ENCODE measurements at places on chromosomes 11 and 22.

- peaks cover 19% of the 10 kb centered on the region for H3K4me1 ChIP-seq
- H3K36me3 ChIP-seq: peaks cover 3% of the 10 kb centered on the region
- H3K27me3 ChIP-seq: peaks cover 28% of the 10 kb centered on the region
- H3K27ac ChIP-seq: peak within 1 kb of the TSS; percentile 66
- DNase-seq: peak; percentile 39
- H3K4me3 ChIP-seq: peak within 1 kb of the TSS; percentile 82
Measured at GRCh38 chr11:8168485-8169257, at the start of gene RIC3. RIC3 (minus strand) TSS chr11:8169025; CDS start chr11:8168989, 36 bp downstream.

DNA sequence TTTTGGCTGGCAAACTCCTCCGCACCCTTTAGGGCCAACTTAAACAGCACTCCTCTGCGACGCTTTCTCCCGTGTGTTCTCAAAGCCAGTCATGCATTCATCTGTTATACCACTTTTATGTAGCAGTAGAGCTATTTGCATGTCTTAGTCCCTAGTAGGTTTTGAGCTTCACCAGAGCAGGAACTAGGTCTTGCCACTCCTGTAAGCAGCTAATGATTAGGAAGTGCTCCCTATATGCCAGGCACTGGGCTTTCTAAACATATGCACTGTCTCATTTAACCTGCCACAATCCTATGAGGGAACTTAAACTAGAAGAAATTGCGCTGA, 180.8 kb downstream of the DBX1 start:
- H3K4me1 ChIP-seq: peaks cover 4% of the 10 kb centered on the region
- no peak overlapping the region for H3K27ac ChIP-seq
- H3K27me3 ChIP-seq: no peaks in the 10 kb centered on the region
- no peak overlapping the region for H3K4me3 ChIP-seq

- no peaks in the 10 kb centered on the region for H3K27me3 ChIP-seq
- no peaks in the 10 kb centered on the region for H3K4me1 ChIP-seq
- no peaks in the 10 kb centered on the region for H3K36me3 ChIP-seq
- no peak overlapping the region for H3K27ac ChIP-seq
- no peak for DNase-seq
Measured at GRCh38 chr11:26947904-26948639, 45.8 kb upstream of the FIBIN start.

GRCh38 chr11:122341477-122341876, 225.5 kb upstream of the BLID start:
- DNase-seq: no peak
- no peaks in the 10 kb centered on the region for H3K4me1 ChIP-seq
- no peaks in the 10 kb centered on the region for H3K27me3 ChIP-seq
- H3K36me3 ChIP-seq: no peaks in the 10 kb centered on the region

DNA sequence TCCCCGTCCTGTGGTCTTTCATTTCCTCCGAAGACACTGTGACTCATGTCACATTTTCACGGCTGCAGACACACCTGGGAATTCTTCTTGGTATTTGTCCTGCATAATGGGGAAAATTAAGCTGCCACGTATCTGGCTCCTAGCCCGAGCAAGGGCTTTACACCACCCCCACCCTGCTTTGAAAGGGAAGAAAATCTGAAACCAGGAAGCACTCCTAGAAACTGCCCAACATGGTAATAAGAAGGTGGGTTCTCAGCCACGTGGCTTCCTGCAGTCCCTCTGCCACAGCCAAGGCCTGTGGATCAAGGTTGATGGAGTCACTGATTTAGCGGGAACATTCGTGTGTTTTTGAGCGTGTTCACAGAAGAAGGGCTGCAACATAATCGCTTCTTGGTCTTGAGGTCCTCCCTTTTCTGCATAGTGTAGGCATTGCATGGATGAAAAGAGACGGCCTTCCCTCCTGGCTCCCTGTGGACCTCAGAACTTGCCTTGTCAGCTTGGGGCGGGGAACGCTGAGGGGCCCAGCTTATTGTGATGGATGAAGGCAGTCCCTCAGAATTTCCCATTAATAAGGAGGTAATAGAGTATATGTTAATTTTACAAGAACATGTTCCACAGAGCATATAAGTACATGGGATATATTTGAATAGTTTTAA, 292.0 kb downstream of the NTM start:
- no peaks in the 10 kb centered on the region for H3K4me1 ChIP-seq
- no peaks in the 10 kb centered on the region for H3K27me3 ChIP-seq
- H3K4me3 ChIP-seq: no peak overlapping the region
- no peak for DNase-seq
- H3K36me3 ChIP-seq: no peaks in the 10 kb centered on the region

DNA sequence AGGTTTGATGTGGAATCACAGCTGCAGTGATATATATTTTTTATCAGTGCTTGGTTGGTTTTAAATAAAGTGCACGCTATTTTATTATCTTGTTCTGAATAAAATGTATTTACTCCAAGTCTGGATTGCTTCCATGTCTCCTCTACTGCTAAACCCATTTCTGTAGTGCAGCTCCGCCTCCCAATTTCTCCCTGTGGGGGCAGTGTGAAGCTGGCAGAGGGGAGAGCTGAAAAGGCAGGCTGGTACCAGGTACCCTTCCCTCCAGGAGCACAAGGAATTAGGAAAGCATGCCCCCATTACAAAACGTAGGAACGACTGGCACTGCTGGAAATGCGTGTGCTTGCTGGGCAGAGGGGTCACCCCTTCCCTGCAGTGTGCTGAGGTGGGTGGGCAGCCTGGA, 934 bp upstream of the TMEM132A start:
- H3K36me3 ChIP-seq: peaks cover 40% of the 10 kb centered on the region
- H3K4me3 ChIP-seq: no peak overlapping the region
- peaks cover 13% of the 10 kb centered on the region for H3K4me1 ChIP-seq
- no peak overlapping the region for H3K27ac ChIP-seq
- no peak for DNase-seq

GRCh38 chr11:42482822-42483221, 829.0 kb upstream of the API5 start:
- H3K27me3 ChIP-seq: no peaks in the 10 kb centered on the region
- H3K4me3 ChIP-seq: no peak overlapping the region
- no peaks in the 10 kb centered on the region for H3K36me3 ChIP-seq
- H3K27ac ChIP-seq: no peak overlapping the region
- H3K4me1 ChIP-seq: no peaks in the 10 kb centered on the region
- no peak for DNase-seq

GRCh38 chr11:121058941-121059340, 35.0 kb downstream of the TBCEL start:
- no peak overlapping the region for H3K4me3 ChIP-seq
- peaks cover 10% of the 10 kb centered on the region for H3K4me1 ChIP-seq
- peaks cover 27% of the 10 kb centered on the region for H3K36me3 ChIP-seq
- no peak overlapping the region for H3K27ac ChIP-seq
- H3K27me3 ChIP-seq: no peaks in the 10 kb centered on the region
- no peak for DNase-seq
